ENCODE measurements at places on chromosomes 5 and 9.

DNA sequence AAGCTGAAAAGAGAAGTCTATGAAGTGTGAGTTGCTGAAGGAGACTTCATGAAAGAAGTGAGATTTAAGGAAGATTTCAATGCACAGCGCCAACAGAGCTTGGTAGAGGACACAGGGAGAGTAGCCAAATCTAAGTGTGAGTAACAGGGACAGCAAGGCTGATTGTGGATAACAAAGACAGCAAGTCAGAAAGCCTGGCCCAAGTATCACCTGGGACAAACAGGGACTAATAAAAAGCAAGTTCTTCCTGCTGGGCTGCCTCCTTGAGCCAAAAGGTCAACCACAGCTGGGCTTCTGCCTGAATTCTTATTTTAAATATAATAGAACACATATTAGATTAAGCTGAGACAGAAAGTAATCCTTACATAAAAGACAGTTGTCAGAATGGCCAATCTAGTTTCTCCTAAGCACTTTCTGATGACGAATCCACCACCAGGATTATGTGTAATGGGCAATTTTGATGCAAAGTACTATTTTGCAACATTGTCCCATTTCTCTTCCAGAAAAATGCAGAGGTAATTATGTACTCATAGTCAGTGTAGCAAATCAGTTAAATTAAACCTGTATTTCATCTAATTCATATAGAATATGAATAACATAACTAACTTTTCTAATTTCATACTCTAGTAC lies 73.8 kb downstream of the MAPKAP1 start:
- no peak for DNase-seq

DNA sequence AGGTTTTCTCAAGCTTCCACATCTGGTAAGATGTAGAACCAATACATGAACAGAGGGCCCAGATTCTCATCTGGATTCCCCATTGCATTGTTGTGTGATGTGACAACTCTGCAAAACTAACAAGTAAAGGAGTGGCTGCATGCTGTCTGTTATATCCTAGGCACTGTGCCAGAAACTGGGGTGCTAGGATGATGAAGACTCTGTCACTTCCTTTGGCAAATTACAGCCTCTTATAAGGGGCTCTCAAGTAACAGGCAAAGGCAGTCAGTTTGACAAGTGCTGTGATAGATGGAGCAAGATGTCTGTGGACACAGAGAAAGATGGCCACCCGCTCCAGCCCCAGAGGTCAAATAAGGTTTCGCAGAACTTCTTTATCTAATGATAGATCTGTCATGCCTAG lies 115.7 kb downstream of the PAPPA start:
- DNase-seq, result no peak

DNA sequence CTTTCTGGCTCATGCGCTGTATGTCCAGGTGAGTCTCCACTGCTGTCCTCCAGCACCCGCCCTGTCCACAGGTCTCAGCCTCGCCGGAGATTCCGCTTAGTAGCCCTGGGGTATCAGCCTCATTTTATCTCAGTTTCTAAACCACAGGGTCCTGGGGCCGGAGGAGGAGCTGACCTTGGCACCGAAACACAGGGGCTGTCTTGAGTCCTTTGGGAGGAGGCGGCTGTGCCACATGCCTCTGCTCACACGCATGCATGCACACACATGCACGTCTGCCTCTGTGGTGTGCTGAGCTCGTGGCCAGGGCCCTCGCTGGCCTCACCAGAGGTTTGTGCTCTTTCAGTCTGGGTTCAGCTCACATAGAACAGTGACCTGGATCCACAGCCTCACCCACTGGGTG lies 23.3 kb downstream of the TRIP13 start:
- no peak for DNase-seq

- no peak for DNase-seq
These were observed 25.1 kb upstream of the MELK start for GRCh38 chr9:36547598-36547997.

DNA sequence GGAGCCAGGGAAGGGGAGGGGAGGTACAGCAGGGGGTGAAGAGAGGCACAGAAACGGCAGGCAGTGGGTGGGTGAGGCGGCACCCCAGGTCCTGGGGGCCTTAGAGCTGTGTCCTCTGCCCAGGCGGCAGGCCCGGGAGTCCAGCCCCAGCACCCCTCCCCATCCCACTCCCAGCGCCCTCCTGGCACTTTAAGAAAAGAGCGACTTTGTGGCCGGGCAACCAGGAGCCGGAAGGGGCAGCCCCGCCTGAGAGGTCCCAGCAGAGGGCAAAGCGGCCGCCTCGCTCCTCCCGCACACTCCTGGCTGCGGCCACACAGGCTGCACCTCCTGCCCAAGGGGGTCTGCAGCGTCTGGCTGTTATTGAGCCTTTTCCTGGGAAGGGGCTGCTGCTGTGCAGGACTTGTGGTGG lies 42.6 kb downstream of the NACC2 start:
- DNase-seq, result peak; percentile 61

DNA sequence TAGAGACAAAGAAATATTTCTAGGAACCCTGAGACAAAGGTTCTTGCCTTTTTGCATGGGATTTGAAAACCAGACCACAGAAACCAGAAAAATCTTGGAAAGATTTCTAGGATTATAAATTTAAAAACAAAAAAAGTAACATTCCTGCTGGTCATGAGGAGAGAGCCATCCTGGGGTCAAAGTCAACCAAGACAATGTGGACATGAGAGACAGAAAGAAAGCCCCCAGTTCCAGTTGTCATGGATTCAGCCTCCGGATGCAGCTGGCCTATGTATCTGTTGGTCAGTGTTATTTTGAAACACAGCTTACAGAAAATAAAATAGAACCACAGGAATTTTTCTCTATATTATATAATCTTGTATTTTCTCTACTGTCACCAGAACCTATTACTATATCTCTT lies 24.4 kb upstream of the RGMB start:
- no peak for DNase-seq

DNA sequence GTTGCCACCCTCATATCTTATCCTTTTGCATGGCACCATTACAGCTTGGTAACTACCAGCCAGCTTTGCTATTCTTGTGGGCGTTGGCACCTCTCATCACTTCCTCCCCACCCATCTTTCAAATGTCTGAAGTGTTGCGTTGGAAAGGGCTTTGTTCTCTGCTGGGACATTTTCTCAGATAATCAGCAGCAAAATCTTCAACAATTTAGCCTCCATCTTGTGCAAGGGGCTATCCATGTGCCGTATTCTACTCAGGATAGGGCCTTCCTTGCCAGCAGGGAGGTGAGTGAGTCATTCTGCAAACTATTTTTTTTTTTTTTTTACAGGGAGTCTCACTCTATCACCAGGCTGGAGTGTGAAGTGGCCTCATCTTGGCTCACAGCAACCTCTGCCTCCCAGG lies 62.1 kb upstream of the NUDT12 start:
- no peak for DNase-seq

DNA sequence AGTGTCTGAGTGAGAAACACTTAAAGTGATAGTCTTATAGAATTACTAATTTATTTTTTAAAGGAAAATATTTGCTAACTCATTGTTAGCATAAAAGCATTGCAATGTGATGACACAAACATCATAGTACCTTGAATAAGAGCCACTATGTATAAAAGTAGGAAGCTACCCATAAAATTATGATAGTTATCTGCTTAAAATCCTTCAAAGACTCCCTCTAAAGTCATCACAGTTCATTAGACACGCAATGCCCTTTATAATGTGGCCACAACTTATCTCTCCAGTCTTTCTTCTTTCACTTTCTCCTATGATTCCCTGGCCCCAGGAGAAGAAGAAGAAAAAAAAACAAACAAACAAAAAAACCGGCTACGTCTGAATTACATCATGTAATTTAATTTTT lies 1144.0 kb upstream of the NUDT12 start:
- no peak for DNase-seq

DNA sequence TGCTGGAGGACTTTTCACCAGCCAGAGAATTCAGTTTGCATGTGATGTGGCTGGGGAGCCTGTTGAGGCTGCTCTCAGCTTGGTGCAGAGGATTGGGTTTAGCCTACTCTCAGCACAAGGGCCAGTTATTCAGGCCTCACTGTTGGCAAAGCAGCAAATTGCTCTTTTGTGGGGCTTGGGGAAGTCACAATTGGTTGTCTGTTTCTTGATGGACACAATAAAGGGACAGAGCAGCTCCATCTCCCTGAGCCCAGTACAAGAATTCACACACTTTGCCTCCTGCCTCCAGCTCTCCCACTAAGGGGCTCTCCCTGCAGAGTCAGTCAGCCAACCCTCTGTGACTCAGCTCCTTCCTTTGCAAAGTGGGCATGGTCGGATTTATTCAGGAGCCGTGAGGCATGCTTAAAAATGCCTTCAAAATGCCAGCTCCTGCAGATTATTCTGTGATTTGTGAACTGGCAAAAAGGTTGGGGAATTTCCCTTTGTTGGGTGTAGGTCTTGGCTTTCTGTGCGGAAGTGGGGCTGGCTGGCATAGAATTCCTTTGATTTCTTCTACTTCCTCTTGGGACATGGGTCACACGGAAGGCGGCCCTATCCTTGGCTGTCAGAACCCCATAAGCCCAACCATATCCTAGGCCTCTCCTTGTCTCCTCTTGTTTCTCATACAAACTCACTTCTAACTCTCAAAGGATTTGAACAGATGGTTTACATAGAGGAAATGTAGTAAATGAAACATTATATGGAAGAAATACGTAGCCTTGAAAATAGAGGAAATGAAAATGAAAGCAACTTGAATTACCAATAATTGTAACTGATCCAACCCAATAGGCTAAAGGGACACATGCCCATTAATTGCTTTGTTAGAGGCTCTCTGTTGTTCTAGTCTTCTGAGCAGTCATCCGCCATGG lies 118.7 kb upstream of the CD180 start:
- DNase-seq, result no peak

DNA sequence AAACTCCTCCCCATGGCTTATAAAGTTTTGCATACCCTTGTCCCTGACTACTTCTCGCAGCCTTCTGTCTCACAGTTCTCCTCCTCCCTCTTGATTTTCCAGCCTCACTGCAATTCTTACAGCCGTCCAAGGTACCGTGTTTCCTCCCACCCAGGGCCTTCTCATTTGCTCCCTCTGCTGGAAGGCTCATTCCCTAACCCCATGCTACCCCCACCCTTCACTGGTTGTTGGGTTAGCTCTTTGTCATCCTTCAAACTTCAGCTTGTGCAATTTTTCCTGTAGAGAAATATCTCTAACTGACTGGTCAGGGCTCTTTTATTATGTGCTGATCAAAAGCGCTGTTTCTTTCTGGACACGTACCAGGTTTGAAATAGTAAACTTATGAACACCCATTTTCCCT lies 329.2 kb downstream of the EBF1 start:
- DNase-seq, result no peak

- DNase-seq, result no peak
These were observed 11.7 kb upstream of the CFAP157 start for GRCh38 chr9:127694890-127695720.

GRCh38 chr9:70049236-70049635 lies 5.6 kb downstream of the MAMDC2 start:
- DNase-seq, result no peak

DNA sequence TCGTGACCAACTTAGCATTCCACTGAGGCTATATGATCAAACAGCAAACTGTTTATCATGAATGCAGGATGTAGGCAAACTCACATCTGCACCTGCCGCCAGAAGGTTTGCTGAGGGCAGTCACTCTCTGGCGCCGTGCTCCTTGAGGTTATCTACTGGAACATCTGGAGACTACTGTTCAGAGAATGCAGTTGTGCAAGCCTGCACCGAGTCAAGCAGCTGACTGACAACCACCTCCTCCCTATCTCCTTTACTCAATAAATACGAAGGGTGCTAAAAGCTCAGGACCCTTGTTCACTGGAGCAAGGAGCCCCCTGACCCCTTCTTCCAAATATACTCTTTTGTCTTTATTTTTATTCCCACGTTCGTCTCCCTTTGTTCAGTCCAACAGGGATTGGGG lies 27.1 kb downstream of the CCDC125 start:
- no peak for DNase-seq

- no peak for DNase-seq
These were observed 371.8 kb upstream of the PTGER4 start for GRCh38 chr5:40307920-40308319.
